ENCODE measurements at places on chromosomes 3 and 15.

GRCh38 chr3:40920041-40920440 lies 279.3 kb upstream of the CTNNB1 start:
- no peak for DNase-seq

DNA sequence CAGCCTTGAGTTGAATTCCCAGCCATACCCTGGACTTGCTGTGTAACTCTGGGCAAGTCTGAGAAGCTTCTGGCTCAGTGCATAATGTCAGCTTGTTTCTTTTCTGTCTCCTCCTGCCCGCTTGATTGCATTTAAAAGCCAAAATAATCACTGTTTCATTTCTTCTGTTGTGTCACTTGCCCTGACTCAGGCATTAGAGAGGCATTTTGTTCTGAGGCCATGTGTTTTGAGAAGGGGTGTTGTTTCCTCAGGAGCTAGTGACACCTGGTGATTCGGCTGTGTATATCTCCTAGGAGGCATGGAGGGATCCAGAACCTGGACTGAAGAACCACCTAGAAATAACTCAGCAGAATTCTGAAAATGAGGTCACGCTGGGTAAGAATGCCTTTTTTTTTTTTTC lies 16.0 kb downstream of the WDR73 start:
- peak; percentile 62 for DNase-seq

- no peak for DNase-seq
Measured at GRCh38 chr15:48046813-48047438, 73.9 kb upstream of the SLC24A5 start.

GRCh38 chr3:63032881-63033280 lies 157.7 kb upstream of the CADPS start:
- DNase-seq = no peak

DNA sequence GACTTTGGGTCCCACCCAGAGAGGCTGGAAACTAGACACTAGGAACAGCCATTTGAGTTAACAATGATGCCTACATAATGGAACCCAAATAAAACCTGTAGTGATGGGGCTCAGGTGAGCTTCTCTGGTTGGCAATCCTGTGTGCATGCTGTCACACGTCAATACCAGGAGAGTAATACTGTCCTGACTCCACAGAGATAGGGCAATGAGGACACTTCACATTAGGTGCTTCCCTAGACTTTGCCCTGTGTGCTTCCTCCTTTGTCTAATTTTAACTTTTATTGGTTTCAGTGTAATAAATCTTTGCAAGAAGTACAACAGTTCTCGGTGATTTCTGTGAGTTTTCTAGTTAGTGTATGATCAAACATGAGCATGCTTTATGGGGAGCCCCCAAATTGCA lies 281.8 kb upstream of the ARRDC4 start:
- no peak for DNase-seq

DNA sequence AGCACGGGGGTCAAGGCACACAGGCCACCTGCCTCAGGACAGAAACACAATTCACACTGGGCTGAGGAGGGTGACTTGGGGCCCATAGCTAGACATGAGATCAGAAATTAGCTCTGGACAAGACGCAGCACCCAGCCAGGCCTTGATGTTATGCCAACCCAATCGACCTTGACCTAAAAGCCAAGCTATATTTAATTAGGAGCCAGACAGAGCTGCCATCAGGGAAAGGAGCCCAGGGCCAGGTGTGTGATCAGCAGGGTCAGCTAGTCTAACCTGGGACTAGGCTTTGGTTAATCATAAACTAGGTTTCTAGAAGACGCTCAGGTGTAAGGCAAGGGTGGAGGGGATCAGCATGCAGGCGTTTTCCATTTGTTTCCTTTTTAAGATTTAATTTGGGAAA lies 23.9 kb upstream of the SLC25A36 start:
- no peak for DNase-seq
